ENCODE measurements at places on chromosomes 4 and X.
A peak's percentile ranks its signal among the peaks of the same experiment; 100 is the strongest.

GRCh38 chr4:20416800-20417199, 165.1 kb downstream of the SLIT2 start:
- no peak for DNase-seq

GRCh38 chr4:55977811-55978210, 29.1 kb downstream of the CEP135 start:
- no peak for DNase-seq

DNA sequence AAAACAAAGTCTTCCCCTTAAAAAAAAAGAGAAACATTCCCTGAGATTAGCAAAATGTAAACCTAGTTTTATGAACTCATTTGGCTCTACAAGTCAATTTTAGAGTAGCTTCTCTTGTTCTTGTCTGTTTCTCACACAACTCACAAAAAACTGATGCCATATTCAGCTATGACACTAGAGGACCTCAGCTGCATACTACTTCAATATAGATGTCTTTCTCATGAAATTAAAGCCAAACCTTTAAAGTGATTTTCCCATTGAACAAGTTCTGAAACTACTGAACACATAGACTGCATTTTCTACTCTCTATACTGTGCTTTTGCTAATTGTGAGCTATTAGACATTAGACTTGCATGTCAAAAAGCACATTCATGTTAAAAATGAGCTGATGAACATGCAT, 49.8 kb downstream of the TBCK start:
- DNase-seq = no peak

- DNase-seq = no peak
Observed at GRCh38 chrX:120302434-120302833, 8.8 kb downstream of the TMEM255A start.

DNA sequence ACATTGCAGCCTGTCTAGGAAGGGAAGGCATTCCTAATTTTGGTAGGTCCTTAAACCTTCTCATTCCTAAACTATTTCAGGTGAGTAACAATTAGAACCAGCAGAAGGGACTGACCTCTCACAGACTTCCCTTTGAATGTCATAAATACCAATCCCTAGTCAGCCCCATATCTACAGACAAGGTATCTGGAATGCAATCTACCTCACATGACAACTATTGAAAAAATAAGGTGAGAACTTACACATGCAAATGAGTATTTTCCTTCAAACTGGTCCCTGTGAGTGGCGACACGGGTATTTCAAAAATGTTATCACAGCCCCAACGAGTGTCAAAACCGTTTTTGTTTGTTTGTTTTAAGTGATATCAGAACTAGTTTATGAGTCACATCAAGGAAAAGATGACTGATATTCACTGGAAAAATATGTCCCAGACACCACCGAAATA, 102.4 kb upstream of the VCX2 start:
- DNase-seq = no peak

DNA sequence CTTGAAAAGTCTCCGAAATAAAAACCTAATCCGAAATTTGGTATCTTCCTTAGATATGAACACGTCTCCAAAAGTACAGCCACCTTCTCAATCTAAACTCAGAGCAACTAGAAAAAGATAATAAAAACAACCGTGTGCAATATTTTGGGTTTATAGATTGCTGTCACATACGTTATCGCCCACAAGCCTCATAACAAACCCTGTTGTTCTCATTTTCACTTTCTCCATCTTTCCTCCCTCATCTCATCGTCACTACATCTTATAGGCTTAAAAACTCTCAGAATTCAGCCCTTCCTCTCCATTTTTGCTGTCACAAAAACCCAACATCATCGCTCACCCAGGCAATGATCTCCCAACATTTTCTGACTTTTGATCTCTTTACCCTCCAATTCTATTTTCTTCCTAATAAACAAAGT, 448 bp upstream of the SCFD2 start:
- no peak for DNase-seq

DNA sequence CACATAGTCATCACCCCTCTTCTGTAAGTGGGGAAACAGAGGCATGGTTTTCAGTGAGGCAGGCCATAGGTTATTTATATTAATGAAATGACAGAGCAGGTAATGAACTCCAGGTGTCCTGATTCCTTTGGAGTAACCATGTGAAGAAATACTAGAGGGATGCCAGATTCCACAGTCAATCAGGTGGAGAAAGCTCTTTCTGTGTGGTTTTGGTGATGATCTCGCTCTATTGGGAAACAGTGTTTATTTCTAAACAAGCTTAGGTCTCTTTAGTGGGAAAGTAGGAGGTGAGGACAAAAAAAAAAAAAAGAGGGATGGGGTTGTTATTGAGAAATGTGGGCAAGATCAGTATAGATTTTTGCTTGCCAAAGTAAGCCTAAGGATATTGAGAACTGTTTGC, 12.2 kb downstream of the DOCK11 start:
- no peak for DNase-seq

- peak; percentile 53 for DNase-seq
Observed at GRCh38 chr4:17447675-17448298, 64.1 kb downstream of the QDPR start.

- DNase-seq = no peak
Observed at GRCh38 chrX:17020851-17021821, 74.7 kb downstream of the REPS2 start.
